Thoracic aorta (tissue), 2 donors: ENCODE measurements at places on chromosomes 12 and 14. TPM values are rescaled to one million over a fixed set of nuclear protein-coding genes. Genes with fewer than 3 reads are reported as not detected.

The DPPA3 gene
- not detected for total RNA-seq

- no peak for DNase-seq
These were observed 54.0 kb downstream of the CPSF2 start for GRCh38 chr14:92175811-92176210.

DNA sequence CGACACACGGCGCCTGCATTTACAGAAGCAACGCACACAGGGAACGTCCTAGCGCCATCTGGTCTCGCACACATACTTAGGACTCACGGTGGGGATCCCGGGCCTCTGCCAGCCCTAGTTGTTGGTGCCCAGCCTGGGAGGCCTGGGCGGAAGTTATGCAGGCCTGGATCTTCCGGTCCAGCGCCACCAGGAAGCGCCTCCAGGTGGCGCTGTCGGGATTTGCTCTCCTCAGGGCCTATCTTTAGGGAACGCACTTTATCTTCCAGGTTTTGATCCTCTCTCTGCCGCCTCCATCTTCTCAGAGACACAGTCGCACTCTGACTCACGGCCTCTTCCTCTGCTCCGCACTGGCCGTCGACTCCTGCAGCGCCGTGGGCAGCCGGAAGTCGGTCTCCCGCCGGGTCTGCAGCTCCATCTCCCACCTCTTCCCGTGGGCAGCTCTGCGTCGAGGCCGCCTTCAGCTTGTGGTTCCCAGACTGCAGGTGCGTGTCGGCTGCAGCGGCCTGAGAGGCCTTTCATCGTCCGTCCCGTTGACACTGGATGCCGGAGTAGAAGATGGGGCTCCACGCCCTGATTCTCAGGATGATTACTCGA, 760.4 kb downstream of the TMEM121 start:
- DNase-seq, result no peak

The TAS2R30 gene
- 4.1 TPM for total RNA-seq

The RPL10L gene
- total RNA-seq, result not detected

DNA sequence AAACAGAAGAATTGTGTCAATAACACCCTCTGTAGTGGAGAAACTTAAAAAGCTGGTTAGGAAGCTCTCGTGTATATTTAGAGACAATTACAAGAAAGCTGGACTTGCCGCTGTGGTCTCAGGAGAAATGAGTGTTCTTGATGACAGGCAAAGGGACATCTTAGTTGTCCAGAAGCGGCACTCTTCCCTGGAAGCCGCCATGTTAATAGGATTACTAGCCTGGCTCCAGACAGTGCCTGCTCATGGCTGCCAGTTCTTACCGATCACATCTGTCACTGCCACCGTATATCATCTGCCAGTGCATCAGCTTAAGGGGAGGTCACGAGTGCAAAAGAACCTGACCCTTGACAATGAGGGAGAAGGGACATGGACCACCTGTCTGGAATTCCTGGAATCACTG, 48.9 kb downstream of the C14orf132 start:
- no peak for DNase-seq

DNA sequence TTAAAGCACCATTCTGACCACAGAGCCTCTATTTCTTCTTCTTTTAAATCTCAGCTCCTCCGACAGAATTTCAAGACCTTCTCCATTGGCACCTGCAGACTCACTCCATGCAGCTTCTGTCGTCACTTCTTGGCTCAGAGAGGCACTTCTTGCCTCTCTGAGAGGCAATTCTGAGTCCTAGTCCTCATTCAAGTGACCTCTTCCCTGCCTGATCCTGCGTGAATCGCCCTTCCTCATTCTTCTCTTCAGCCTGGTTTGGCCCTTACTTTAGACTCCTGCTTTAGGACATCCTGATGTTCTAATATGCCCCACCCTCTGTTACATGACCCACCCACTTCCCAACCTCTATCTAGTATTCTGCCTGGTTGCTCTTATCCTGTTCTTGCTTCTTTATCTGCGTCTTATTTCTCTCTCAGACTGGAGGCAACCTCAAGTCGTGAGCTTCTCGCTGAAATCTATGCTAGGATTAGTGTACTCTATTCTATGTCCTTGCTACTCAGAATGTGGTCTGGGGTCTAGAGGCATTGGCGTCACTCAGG, 55.6 kb upstream of the CISTR start:
- no peak for DNase-seq

- no peak for DNase-seq
These were observed 58.9 kb downstream of the ANAPC7 start for GRCh38 chr12:110344657-110345056.

GRCh38 chr12:132475304-132476037, 14.5 kb upstream of the FBRSL1 start:
- no peak for DNase-seq

The PTHLH gene
- 5.6 TPM for total RNA-seq

The WNT1 gene
- total RNA-seq, result 1.2 TPM

GRCh38 chr12:113854385-113855142, 111.6 kb downstream of the RBM19 start:
- DNase-seq, result no peak

The GLT8D2 gene
- 45.2 TPM for total RNA-seq

DNA sequence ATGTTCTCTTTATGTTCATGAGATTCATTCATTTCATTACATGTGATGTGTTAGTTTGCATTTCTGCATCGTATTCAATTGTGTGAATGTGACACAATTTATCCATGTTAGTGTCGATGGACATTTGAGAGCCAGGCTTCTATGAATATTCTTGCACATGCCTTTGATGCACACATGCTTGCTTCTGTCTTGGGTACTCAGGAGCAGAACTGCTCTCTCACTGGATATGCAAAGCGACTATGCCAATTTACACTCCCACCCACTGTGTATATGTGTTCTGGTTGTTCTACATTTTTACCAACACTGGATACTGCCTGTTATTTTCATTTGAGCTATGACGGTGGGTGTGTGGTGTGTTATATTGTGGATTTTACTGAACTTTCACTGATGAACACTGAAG, 84.3 kb upstream of the GTF2A1 start:
- DNase-seq, result no peak

DNA sequence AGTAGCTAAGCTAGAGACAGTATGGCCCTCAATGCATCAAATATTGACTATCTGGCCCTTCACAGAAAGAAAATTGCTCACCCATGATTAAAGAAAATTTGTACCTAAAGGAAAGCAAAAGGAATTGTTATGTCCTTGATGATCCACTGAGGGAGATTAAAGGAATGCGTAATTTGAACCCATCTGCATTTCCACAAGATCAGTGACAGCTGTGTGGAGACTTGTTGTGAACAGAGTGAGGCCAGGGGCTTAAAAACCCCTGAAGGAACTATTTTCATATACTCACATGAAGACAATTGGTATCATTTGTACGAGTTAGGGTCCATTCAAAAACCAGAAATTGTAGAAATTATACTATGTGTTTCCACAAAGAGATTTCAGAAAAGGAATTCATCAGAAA, 1908.1 kb upstream of the SEL1L start:
- DNase-seq, result no peak

DNA sequence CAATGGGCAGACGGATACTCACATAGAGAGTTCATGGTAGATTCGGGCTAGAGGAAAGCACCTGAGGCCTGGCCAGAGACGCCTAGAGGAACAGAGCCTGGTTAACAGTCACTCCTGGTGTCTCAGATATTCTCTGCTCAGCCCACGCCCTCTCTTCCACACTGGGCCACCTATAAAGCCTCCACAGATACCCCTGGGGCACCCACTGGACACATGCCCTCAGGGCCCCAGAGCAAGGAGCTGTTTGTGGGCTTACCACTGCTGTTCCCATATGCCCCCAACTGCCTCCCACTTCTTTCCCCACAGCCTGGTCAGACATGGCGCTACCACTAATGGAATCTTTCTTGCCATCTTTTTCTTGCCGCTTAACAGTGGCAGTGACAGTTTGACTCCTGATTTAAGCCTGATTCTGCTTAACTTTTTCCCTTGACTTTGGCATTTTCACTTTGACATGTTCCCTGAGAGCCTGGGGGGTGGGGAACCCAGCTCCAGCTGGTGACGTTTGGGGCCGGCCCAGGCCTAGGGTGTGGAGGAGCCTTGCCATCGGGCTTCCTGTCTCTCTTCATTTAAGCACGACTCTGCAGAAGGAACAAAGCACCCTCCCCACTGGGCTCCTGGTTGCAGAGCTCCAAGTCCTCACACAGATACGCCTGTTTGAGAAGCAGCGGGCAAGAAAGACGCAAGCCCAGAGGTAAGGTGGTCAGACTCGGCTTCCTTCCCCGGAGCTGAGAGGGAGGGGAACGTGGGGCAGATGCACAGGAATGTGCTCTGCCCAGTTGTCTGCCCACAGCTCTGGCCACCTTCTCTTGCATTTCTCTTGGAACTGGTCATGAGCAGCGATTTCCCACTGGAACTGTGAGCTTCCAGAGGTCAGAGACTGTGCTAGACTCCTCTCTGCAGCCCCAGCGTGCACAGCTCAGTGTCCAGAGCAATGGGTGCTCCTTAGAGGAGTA, at the start of gene CD4:
CD4 (plus strand) TSS at position 557 of the 953 bp plus-strand sequence. CDS start 10,611 bp downstream, outside the sequence.
- DNase-seq, result no peak

GRCh38 chr12:17239874-17240273, 633.9 kb upstream of the LMO3 start:
- DNase-seq, result no peak

The GLIPR1L1 gene
- total RNA-seq, result not detected

The LRRIQ1 gene
- 0.42 TPM for total RNA-seq

The TBX3 gene
- 3.5 TPM for total RNA-seq

GRCh38 chr14:25400607-25401206, 350.8 kb upstream of the STXBP6 start:
- no peak for DNase-seq

The KDM5A gene
- 57.7 TPM for total RNA-seq

DNA sequence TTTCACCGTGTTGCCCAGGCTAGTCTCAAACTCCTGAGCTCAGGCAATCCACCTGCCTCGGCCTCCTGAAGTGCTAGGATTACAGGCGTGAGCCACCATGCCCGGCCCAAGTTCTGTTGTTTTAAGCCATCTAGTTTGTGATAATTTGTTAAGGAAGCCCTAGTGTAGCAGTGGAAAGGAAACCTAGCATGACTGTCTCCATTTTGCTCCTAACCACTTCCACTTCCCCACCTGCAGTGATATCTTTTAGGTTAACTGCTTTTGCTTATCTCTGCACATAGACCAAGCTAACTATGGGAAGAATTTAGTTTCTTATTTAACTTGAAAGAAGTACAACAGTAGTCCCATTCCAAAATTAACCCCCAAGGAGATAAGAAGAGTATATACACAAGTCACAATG, 109.5 kb upstream of the NAP1L1 start:
- no peak for DNase-seq

DNA sequence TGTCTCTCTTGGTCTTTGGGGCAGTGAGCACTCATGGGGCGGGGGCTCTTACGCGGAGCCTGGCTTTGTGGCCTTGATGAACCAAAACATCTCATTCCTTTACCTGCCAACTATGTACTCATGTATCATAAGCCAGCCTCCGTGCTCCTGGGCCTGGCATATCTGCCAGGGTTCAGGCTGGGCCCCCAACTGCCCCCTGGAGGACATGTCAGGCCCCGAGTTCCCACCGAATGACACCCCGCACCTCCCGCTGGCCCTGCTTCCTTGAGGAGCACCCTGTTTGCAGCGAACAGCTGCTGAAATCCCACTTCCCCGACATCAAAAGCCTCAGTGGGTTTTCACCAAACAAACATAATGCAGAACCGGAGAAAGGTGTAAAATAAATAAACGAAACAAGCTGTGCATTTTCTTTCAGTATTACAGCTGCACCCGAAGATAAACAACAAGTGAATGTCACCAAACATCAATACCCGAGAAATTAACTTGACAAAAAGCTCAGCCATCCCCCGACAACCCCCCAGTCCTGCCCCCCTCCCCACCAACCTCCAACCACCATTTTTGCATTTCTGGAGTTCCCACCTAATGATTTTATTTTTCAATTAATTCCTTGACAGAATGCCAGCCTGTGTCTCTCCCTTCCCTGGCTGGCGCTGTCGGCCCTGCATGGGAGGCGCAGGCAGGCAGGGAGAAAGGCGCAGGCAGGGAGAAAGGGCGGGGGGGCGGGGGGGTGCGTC, 139.2 kb downstream of the RBM19 start:
- no peak for DNase-seq

GRCh38 chr12:19539071-19539470, 99.8 kb downstream of the AEBP2 start:
- no peak for DNase-seq

DNA sequence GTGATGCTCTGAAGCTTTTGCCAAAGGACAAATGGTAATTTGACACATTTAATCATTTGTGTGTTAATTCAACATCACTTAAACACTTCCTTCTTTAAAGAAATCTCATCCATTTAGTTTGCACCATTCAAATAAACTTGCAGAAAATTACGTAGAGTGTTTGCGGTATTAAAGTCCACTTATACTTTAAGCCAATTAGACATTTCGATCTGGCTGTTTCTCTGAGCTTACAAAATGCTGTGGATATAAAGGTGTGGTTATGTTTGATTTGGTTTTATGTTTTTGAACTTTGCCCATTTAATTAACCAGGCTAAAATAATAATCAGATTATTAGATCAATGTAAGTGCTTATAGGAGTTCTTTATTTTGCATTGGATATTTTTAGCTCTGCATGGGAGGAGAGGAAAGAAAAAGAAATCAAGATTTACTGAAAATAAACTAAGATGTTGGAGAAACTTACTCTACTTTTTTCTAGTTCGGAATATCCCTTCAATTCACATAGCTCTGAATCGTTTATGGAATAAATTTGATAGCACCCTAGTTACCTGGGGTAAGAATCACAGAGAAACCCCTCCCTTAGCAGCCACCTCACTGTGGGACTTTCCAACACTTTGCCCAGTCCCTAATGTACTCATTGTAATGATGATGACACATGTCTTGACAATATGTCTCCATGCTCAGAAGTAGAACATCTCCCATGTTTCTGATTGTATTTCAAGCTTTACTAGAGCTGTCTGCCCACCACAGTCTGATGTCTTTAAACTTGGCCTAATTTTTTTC, 268.0 kb downstream of the BTG1 start:
- DNase-seq, result no peak

DNA sequence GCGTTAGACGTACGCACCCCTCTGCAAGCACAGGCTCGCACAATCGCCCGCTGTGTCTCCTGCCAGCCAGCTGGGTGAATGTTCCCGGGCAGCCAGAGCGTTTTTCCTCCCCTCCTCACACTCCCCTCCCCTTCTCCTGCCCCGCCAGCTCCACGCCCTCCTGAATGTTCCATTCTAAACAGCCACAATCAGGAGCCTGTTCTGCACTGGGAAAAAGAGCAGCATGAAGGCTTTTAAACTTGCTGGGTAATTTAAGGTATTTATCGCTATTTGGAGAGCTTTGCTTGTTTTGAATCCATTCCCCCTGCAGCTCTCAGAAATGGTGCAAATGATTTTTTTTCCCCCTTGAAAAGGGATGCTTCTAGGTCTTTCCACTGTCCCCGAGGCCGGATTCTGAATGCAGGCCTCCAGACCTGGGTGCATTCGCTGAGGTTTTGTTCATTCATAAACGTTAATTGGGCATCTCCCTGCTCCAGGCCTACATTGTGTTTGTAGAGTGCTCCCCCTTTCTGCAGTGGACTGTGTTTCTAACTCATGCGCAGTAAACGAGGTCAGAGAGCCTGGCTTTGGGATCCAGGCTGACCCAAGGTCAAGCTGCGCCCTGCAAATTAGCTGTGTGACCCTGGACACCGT, 212.5 kb downstream of the CHST11 start:
- no peak for DNase-seq
